ENCODE measurements at places on chromosomes 7 and 10. TPM values are rescaled to one million over a fixed set of nuclear protein-coding genes. Genes with fewer than 3 reads are reported as not detected.

The NODAL gene
- not detected for total RNA-seq

The SLC39A12 gene
- 0.47 TPM for total RNA-seq

The FAM25G gene
- total RNA-seq: not detected

- DNase-seq: peak; percentile 14
These were observed 5.2 kb downstream of the GRID1 start for GRCh38 chr10:86361156-86362128.

GRCh38 chr7:95454438-95455045 lies 19.7 kb upstream of the PON2 start:
- no peak for DNase-seq

DNA sequence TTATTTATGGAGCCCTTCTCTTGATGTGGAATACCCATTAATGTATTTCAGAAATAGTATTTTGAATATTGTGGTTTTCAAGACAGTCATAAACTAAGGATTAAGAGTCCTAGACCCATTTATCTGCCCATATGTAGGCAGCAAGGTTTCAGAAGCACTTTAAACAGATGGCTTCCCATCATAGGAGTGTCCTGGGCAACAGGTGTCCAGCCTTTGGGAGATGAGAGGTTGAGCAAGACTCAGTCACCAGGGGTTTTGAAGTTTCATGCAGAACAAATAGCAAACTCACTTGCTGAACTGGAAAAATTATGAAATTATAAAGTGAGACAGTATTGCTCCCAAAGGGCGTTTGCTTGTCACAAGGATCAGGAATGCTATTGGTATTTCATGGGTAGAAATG lies 192.9 kb upstream of the CSTF2T start:
- DNase-seq: no peak

The GCK gene
- 0.93 TPM for total RNA-seq
